Activated CD8-positive, alpha-beta memory T cell treated with anti-CD3 and anti-CD28 coated beads for 48 hours (primary cell): ENCODE measurements at places on chromosomes 13 and 19.

DNA sequence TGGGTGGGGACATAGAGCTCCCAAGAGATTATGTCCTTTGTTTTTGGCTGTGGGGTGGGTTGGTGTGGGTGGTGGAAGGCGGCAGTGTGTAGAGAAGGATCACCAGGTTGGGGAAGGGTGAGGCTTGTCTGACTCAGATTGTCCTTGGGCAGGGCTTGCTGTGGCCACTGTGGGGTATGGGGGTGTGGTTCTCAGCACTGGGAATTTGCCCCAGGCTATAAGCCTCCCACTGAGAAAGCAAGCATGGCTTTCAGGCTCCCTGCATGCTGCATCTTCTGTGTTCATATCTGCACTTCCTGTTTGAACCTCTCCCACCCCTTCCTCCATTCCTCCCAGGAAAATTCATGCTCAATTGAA lies 34.9 kb downstream of the DNAJC15 start:
- DNase-seq = no peak

- DNase-seq = no peak
These were observed 336.1 kb downstream of the GPC6 start for GRCh38 chr13:93562676-93563075.

GRCh38 chr13:113897966-113898365 lies 34.1 kb upstream of the GAS6 start:
- DNase-seq = no peak

DNA sequence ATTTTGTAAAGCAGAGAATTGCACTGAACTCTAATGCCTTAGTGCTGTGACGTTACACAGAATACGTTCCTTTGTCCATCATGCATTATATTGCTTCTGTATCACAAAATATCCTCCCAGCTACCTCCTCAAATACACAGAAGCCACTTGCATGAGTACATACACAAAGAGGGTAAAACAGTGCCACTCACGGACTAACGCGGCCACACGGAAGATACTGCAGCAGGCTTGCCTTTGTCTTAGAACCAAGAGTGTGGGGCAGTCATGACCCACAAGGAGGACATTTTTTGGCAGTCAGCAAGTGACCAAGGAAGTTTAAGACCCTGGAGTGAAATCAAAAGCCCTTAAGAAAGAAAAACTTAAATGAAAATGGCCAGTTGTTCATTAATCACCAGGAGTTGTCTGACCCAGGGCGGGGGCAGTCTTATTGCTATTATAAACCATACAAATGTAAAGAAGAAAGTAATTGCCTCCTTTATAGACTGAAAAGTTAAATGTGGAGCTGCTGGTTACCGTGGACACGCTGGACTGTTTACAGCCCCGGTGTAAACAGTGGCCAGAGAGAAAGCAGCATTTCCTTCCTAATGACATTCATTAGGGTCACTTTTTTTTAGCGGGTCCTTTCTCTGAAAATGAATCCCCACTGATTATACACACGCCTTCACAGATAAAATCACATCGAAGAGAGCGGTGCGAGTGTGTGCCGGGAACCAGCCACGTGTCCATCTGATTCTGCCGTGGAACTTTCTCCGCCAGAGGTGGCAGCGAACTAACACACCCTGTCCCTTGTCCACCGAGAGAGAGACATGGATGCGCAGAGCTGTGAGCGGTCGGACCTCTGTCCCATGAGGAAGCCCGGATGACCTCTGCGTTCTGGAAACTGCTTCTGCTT lies 66.8 kb downstream of the SOX1 start:
- DNase-seq = no peak

GRCh38 chr13:59960683-59961082 lies 203.0 kb downstream of the DIAPH3 start:
- no peak for DNase-seq

- no peak for DNase-seq
These were observed 135.9 kb downstream of the URI1 start for GRCh38 chr19:30077851-30078355.
